CD4-positive, alpha-beta T cell treated with Interferon alpha-2 for 1 hour (primary cell): ENCODE measurements at places on chromosomes 6 and 20.

- DNase-seq: no peak
Measured at GRCh38 chr6:169810066-169810989, 58.9 kb downstream of the ERMARD start.

- no peak for DNase-seq
Measured at GRCh38 chr6:54072635-54073313, 38.5 kb upstream of the MLIP start.

DNA sequence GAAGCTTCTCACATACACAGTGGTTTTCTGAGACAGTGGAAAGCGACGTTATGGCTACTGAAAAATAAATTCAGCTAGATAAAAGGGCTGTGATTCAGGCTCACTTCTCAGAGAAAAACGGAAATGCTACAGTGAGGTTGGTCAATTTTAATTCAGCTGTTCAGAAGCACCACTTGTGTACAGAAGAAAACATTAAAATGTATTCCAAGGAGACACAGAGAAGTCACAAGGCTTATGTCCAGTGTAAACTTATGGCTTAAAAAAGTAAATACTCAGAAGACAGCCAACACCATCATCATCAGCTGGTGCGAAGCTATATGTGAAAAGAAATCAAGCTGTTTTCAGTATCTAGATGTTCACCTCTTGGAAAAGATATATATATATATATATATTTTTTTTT is 68.6 kb downstream of the ABHD12 start:
- no peak for DNase-seq

DNA sequence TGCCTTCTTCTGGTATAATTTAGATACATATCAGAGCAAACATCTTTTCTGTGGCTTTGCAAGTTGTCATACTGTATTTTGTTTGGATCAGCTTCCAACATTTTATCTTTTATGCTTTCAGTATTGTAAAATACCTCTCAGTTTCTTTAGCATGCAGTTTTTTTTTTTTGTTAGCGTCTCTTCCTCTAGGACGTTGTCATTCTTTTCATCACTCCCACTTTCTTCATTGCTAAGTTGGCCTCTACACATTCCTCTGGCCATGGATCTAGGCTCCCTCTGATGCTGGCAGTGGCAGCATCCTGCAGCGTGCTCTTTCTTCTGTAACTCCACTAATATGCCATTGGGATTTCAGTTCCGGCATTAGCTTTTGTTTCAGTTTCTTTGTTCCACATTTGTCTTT is 21.7 kb downstream of the RPRD1B start:
- no peak for DNase-seq

DNA sequence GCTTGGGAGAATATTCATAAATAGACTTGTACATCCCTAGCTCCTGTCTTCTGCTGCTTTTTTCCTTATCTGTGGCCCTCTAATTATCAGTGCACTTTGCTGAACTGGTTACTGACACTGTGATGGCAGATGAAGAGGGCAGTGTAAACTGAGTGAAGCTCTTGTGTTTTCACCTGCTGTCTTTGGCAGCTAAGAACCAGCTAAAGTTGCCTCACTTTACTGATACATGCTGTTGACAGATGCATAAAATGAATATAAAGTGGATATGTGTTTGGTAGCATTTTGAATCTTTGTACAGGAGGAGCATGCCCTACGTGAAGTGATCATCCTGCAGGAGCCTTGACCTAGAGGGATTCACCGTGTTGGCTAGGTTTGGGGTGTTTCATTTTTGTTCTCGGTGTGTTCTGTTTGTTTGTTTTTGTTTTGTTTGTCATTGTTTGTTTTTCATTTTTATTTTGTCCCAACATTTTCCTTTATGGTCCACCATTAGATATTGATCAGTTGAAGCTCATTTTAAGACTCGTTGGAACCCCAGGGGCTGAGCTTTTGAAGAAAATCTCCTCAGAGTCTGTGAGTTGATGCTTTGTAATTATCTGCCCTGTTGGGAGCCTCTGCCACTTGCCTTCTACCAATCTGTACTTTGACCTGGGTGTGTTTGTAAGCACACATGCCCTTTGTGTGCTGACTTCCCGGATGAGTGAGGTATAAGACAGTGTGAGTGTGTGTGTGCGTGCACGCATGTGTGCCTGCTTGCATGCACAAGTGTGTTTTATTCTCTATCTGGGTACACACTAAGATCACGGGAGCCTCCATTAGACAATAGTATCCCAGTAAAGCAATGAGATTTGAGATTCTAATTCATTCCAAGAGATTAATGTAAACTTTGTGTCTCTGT is 34.6 kb upstream of the MAPK13 start:
- DNase-seq: no peak

- peak; percentile 26 for DNase-seq
Measured at GRCh38 chr6:336159-337114, 44.1 kb downstream of the DUSP22 start.

GRCh38 chr20:58645412-58645968 is 5.6 kb upstream of the STX16 start:
- no peak for DNase-seq

DNA sequence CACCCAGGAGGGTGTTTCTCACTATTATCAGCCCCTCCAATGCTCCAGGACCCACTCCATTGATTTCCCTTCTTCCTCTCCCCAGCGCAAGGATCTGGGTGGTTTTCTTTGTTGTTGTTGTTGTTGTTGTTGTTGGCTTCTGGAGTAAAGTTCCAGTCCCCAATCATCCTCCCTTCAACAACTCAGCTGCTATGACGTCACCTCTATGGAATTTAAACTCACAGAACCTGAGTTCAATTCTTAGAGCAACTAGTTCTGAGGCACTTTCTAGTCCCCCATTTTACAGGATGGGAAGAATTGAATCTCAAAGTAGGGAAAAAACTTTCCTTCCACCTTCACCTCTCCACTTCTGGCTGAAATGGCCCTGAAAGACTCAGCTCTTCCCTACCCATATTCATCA is 9.7 kb upstream of the WFDC8 start:
- no peak for DNase-seq

GRCh38 chr6:107264357-107264840 is 149.1 kb upstream of the BEND3 start:
- no peak for DNase-seq

DNA sequence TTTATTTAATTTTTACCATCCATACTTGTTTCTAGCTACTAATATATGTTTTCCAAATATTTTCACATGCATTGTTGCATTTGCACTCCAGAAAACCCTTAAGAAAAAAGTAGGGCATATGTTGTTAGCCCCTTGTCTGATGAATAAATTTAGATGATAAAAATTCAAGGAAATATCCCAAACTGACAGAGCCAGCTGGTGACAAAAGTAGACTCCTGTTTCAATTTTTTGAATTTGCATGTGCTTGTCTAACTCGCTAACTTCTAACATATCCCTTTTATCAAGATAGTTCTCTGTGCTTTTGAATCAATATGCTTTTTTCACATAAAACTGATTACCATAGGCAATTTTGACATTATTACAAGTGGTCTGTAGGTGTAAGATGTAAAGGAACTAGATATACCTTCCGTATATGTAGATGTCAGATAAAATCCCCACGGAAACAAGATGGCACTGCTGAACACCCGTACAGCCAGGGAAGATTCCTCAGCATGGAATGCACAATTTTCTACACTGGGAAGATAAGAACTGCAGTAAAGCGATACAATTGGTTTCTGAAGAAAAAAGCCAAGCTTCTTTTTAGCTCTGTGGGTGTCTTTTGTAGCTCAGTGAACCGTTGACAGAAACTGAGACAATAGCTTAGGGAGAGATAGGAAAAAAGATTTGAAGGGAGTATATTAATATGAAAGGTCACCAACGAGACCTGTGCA is 437.6 kb upstream of the RNF217 start:
- DNase-seq: no peak

DNA sequence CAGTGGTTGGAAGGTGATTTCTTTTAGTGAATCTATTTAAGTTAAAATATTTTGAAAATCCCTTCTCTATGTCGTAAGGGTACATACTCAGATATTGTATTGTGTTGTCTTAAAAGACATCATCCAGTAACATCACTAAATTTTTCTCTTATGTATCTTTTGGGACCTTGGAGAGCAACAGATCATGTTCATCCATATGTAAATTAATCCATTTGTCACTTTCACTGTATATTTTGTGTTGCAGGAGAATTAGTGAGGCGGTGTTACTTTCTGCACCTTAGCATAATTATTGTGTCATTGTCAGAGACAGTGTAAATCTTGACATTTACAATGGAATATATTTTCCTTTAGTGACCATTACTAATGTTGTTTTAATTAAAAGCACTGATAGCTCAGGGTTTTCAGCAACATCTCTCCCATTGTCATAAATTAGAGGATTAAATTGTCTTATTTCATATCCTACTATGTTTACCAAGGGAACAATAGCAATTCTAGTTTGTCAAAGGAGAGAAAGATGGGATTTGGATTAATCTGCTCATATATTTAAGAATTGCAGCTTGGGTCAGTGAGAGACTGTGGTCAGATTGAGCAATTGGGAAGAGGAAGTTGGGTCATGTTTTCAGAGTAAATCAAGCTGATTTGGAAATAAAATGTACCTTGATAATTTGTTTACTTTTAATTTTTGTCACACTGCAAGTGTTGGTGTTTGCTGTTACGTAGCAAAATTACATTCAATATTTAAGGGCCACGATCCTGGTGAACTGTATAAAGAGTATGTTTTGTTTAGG is 22.7 kb downstream of the DOK5 start:
- no peak for DNase-seq

GRCh38 chr6:5597413-5597812 is 336.1 kb downstream of the FARS2 start:
- no peak for DNase-seq

- DNase-seq: no peak
Measured at GRCh38 chr6:105920071-105920470, 166.1 kb upstream of the PRDM1 start.

DNA sequence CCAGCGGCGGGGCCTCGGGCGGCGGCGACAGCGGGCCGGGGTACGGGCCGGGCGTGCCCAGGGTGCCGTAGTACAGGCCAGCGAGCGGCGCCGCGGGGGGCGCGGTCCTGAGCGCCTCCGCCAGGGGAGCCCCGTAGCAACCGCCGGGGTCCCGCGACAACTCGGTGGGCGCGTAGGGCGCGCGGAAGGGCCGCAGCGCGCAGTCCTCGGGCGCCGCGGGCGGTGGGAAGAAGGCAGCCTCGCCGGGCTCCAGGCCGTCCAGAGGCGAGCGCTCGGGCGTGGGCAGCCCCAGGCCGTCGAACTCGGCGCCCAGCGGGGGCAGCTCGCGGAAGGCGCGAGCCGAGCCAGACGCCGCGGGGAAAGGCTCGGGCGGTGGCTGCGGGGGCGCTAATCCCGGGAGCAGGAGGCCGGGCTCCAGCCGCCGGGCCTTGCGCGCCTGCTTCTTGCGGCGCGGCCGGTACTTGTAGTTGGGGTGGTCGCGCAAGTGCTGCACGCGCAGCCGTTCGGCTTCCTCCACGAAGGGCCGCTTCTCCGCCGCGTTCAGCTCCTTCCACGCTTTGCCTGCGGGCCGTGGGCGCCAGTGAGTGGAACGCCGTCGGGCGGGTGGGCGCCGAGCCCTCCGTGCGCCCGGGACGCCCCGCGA is 916 bp downstream of the SOX18 start:
- no peak for DNase-seq

- no peak for DNase-seq
Measured at GRCh38 chr6:82785206-82785605, 280.4 kb downstream of the UBE3D start.

- DNase-seq: no peak
Measured at GRCh38 chr6:45558858-45559257, 181.1 kb upstream of the SUPT3H start.

GRCh38 chr20:34571753-34572152 is 13.2 kb downstream of the MAP1LC3A start:
- DNase-seq: no peak

DNA sequence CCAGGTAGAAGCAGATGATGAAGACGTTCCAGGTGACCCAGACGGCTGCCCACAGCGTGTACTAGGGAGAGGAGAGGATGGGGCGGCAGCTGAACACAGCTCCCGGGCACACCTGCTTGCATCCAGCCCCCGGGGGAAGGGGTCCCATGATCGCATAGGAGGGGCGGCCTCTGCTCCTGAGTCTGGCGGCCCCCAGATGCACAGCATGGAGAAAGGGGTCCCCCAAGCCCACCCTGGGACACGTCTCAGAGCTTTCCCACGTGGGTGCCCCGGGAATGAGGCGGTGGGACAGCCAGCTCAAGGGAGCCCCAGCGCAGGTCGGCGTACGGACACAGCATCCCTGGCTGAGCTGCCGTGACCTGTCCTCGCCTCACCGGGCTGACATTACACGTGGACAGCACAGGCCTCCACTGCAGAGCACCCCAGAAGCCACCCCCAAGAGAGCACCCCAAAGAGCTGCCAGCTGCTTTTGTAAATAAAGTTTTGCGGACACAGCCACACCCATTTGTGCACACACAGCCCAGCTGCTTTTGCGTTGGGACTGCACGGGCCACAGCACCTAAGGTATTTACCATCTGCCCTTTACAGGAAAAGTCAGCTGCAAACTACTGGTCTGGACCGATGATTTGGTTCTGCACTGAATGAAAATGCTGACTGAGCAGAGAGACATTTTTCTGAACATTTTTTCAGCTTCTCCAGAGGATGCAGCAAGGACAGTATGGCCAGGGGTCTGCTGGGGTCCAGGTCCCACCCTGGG is 5.2 kb downstream of the NKAIN4 start:
- no peak for DNase-seq

DNA sequence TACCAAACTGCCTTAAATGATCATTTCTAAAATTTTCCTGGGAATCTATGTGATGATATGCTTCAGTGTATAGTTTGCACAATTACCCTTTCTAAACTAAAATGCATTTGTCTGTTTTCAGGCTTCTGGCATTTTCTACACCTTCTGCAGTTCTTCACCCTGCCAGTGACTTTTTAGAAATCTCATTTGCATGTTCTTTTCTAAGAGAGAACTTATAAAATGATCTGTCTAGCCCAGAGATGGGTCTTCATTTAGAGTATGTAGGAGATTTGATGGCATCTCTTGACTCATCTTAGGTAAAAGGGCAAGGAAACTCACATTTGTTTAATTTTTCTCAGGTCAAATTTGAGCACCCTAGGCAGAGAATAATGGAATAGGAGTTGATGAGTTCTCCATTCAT is 17.8 kb downstream of the NCOA7 start:
- no peak for DNase-seq

DNA sequence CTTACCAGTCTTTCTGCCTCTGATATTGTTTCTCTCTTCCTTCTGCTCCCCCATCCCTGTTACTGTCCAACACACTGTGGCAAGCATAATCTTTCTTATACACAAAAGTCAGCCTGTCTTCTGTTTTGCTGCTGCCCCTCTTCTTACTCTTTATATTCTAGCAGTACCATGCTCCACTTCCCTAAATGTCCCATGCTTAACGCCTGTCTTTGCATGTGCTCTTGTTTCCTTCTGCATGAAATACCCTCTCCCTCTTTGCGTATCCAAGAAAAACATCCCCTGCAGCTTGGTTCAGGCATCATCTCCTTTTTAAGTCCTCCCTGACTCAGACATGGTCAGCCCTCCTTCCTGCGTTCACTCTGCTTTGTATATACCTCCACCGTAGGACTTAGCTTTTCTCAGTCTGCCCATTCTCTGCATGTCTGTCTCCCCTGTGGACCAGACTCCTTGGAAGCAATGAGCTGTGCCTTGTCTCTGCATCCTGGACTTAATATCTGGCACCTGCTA is 103.9 kb downstream of the CTNNBL1 start:
- DNase-seq: no peak
